CD4-positive, alpha-beta T cell treated with Interleukin-6 at 100 ng/mL for 8 hours (primary cell): ENCODE measurements at places on chromosomes 2 and 18.

DNA sequence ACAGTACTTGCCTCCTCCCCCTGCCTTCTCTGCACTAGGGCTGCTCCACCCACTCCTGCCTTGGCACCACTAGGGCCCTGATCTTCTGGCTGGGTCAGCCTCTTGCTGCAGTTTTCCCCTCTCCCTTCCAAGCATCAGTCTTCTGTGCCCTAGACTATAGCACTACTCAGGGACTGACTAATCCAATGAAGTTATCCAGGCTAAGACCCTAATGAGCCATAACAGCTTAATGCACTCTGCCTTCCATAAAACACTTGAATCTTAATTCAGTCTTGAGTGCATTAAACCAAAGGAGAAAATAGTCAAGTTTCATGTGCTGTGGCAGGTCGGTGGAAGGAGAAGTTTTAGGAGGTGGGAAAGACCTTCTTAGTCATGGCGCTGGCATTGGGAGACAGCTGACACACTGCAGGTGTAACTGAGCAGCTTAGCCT, 95.7 kb downstream of the BIN1 start:
- no peak for DNase-seq

- DNase-seq = no peak
Measured at GRCh38 chr2:231321556-231322334, 73.8 kb upstream of the B3GNT7 start.

GRCh38 chr18:61471541-61471940, 138.3 kb downstream of the CDH20 start:
- no peak for DNase-seq

DNA sequence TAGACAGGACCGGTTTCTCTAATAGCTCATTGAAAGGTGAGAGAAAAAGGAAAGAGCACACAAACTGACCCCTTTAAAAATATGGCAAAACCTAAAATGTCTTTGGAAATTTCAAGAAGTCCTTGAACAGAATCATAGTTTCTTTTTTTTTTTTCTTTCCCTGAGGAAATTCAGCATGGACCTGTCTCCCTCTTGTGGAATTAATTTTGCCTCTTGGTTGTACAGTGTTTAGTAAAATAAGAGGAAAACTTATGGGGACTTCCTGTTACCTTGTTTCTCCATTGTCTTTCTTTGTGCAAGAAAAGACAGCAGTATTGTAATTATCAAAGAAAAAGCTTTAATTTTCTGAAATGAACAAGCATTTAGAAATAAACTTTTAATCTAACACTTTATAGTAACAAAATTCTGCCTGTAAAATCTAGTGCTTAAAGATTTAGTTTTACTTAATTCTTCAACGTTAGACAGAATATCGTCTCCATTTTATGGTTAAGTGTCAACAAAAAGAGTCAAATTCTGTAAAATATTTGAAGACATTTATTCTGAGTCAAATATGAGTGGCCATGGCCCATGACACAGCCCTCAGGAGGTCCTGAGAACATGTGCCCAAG, 176.3 kb upstream of the NABP1 start:
- no peak for DNase-seq
